ENCODE measurements at places on chromosomes 13 and 19.

DNA sequence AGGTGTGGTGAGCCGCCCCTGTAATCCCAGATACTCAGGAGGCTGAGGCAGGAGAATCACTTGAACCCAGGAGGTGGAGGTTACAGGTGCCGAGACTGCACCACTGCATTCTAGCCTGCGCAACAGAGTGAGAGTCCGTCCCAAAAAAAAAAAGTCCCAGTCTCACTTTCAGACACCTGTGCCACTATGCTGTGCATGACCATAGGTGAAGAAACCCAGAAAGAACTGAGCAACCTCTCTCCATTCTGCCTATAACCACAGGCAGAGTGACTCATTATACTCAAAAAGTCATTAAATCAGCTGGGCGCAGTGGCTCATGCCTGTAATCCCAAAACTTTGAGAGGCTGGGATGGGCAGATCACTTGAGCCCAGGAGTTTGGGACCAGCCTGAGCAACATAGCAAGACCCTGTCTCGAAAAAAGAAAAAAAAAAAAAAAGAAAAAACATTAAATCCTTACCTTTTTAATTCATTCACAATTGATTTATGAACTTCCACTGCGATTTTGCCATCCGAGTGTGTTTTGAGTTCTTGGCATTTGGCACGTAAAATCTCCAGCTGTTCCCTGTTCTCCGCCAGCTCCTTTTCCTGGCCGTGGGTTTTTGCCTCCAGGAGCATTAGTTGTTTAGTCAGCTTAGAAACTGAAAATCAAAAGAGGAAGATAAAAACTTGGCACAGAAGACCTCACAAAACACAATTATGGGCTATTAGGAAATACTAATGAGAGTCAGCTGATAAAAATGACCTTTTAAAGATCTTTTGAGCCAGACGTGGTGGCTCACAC, 45.5 kb upstream of the SLC7A9 start:
- no peak for DNase-seq

DNA sequence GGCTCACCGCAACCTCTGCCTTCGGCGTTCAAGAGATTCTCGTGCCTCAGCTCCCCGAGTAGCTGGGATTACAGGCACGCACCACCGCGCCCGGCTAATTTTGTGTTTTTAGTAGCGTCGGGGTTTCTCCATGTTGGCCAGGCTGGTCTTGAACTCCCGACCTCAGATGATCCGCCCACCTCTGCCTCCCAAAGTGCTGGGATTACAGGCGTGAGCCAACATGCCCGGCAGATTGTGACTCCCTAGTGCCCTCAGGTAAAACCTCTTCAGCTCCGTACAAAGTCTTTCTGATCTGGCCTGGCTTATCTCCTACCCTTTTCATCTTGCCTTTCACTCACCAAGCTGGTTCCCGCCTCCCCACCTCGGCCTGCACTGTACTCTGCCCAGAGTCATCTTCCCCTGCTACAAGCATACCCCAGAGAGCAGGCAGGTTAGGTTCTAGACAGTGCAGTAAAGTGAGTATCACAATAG, 15.0 kb downstream of the BICRA start:
- DNase-seq = no peak

DNA sequence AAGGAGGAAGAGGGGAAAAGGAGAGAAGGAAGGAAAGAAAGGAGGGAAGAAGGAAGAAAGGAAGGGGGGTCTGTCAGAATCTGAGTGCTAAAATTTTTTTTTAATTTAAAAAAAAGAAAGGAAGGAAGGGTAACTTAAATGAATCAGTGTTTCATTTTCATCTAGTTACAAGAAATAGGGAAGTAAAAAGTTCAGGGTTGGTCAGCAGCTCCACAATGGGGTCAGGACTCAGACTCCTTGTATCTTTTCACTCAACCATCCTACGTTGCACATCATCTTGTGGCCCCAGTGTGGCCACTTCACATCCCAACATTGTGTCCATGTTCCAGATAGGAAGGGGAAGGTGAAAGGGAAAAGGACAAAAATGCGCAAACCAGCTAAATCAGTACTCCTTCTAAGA, 14.3 kb upstream of the FNDC3A start:
- no peak for DNase-seq

DNA sequence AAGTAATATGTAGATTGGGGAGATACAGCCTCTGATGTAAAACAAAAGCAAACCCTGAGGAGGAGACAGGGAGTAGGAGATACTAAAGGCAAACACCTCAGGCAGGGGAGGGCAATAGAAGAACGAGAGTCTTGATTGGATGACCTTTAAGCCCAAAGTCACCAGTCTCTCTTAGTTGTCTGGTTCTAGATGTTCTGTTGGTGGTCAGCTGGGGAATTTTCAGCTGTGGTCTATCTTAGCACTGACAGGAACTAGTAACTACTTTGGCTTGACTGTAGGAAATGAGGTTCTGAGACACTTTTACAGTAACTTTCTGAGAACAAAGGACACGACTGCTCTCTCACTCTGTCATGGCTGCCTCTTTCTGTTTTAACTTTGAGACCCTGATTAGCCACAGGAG, 290.7 kb upstream of the MIR17HG start:
- DNase-seq = no peak

DNA sequence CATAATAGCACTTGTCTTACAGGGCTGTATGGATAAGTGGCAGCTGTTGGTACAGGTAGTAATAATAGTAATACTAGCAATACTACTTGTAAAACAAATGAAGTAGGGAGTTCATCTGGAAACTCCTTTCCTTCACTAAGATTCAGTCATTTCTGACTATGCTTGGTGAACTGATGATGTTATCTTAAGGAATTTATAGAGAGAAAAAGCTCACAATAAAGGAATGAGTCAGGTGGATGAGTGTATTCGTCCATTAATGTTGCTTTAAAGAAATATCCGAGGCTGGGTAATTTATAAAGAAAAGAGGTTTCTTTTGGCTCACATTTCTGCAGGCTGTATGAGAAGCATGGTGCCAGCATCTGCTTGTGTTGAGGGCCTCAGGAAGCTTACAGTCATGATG, 477.3 kb downstream of the KLF12 start:
- DNase-seq = no peak

GRCh38 chr13:83547043-83547442, 335.2 kb downstream of the SLITRK1 start:
- DNase-seq = no peak

- no peak for DNase-seq
Observed at GRCh38 chr19:9645472-9645871, 24.4 kb upstream of the ZNF561 start.

- no peak for DNase-seq
Observed at GRCh38 chr13:22226086-22226485, 555.2 kb downstream of the FGF9 start.

GRCh38 chr19:1725100-1726064, 27.9 kb upstream of the ONECUT3 start:
- DNase-seq = no peak

- DNase-seq = no peak
Observed at GRCh38 chr13:30752201-30752797, 17.0 kb downstream of the ALOX5AP start.

GRCh38 chr13:68369739-68370138, 1139.6 kb upstream of the PCDH9 start:
- no peak for DNase-seq

- DNase-seq = no peak
Observed at GRCh38 chr13:109369353-109370052, 416.9 kb downstream of the IRS2 start.

DNA sequence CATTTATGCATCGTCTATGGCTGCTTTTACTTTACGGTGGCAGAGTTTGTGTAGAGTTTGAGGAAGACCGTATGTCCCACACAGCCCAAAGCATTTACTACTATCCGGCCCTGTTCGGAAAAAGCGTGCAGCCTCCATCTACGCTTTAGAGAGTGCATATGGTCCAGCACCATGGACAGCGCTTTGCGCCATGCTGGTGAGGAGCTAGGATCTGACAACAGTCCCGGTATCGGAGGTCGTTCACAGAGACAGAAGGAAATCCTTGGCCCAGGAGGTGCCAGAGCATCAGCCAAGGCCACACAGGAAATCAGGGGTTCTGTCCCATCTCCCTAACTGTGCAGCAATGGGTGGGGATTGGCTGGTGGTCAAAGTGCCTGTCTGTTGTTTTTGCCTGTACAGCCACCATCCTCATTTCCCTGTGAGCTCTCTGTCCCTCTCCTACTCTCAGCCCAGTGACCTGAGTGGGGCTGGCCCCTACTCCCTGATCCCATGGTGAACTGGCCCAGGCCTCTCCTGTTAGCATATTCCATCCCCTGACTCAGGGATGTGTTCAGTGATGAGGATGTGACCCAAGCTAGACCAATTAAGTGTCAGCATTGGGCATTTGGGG, 16.2 kb upstream of the PRODH2 start:
- peak; percentile 41 for DNase-seq

- no peak for DNase-seq
Observed at GRCh38 chr13:52048516-52048915, 24.0 kb downstream of the UTP14C start.

DNA sequence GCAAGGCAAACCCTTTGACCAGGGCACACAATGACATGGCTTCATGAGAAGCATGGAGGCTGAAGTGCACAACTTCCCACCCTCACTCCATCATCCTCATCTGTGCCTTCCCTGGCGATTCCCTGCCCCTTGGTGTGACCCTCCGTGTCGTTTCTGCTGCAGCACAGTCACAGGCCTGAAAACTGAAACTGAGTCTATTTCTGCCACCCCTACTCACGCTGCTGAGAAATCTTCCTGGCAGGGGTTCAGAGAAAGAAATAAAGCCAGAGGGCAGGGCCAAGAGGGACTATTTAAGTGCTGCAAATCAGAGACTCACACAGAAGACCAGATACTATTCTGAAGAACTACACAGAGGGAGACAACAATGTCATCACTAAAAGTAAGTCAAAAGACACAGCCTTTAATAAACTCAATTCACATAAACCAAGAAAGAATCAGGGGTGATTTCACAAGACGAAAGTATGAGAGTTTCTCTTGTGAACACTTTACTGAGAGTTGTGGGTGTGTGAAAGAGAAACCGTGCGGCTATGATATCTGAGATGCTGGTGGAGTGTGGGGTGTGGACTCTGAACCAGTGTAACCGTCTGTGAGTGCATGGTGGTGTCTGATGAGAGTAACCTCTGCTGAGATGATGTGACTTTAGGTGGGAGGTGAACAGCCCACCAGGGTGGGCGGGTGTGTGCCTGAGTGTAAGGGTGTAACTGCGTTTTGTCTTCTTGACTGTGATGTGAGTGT, 23.5 kb downstream of the LGALS16 start:
- DNase-seq = no peak

DNA sequence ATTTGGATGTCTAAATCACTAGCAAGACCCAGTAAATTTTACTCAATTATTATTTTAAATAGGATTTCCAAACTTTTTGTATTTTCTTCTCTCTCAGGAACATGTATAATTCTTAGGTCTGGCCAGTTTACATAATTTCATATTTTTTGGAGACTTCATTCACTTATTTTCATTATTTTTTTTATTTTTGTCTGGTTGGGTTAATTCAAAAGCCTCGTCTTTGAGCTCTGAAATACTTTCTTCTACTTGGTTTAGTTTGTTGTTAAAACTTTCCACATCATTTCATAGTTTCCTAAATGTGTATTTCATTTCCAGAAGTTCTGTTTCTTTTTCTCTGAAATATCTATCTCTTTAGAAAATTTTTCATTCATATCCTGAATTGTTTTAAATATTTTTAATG, 322.9 kb upstream of the SPRY2 start:
- DNase-seq = no peak

- DNase-seq = no peak
Observed at GRCh38 chr13:74132776-74133656, 1.2 kb downstream of the KLF12 start.

DNA sequence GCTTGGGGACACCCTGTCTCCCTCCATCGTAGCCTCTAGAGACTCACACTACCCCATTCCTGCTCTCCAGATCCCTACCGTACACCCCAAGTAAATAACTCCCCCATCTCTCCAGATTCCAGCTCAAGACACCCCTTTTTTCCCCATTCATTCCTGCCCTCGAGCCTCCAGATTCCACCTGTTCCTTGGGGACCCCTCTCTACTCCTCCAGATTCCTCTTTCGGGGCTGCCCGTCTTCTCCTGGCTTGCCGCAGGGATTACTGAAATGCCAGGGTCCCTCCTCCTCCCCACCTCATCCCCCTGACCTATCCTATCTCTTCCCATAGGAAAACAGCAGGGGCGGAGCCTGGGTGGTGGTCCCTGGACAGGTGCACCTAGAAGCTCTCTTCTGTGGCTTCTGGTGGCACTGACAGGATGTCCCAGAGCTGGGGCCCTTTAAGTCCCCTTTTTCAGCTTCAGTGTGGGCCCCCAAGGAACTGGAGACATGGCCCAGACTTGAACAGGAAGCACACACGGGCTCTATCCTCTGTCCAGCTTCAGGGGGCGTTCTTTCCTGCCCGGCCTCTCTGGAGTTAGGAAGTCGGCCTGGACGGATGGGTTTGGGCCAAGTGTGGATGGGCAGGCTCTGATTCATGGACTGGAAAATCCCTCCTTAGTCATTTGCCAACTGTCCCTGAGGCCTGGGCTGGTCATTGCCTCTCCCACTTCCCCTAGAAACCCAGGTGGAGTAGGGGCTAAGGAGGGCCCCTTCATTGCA, 1.2 kb downstream of the ZSWIM4 start:
- DNase-seq = peak; percentile 83

DNA sequence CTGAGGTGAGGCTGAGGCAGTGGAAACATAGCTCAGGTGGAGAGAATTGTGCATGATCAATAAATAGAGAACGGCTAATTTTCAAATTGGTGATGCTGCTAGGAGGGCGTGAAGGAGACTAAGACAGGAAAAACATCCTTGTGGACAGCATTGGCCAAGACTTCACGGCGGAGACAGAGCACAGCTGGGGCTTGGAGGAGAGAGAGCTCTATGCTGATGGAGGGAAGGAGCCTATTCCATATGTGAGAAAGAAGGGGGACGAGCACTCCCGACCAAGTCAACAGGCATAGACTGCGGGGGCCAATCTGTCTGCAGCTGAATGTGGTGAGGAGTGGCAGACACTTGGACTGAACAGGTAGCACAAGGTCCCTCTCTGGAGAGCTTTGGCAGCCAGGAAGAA, 14.8 kb upstream of the SPATA13 start:
- DNase-seq = no peak

- no peak for DNase-seq
Observed at GRCh38 chr13:77176350-77176749, 149.4 kb upstream of the FBXL3 start.

- no peak for DNase-seq
Observed at GRCh38 chr13:73995736-73996135, 138.5 kb downstream of the KLF12 start.

- DNase-seq = no peak
Observed at GRCh38 chr19:46469541-46470185, 1.7 kb downstream of the PNMA8A start.

GRCh38 chr19:48950830-48951519, 3.7 kb upstream of the BAX start:
- DNase-seq = no peak

Measured in HS-27A (cell line).